Testis (tissue), 5 donors: ENCODE measurements at places on chromosomes 2 and 18. TPM values are rescaled to one million over a fixed set of nuclear protein-coding genes. Genes with fewer than 3 reads are reported as not detected.
A peak's percentile ranks its signal among the peaks of the same experiment; 100 is the strongest.

DNA sequence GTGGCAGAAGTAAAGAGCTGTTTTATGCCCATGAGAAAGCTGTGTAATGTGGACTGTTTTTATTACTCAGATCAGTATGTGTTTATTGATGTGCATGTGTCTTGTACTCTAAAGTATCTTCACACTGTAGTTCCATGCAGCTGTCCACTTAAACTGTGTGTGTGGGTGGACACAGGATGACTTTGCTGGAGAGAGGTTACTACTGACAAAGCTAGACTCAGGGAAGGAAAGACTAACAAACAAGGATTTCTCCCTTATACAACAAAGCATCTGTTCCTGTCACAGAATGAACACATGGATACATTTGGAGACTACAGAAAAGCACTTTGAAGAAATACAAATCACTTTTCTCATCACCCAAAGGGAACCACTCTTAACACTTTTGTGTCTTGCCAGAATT, 10.0 kb downstream of the FHOD3 start:
- no peak overlapping the region for H3K27ac ChIP-seq
- peaks cover 5% of the 10 kb centered on the region for H3K4me1 ChIP-seq
- no peak for DNase-seq
- H3K27me3 ChIP-seq, result no peaks in the 10 kb centered on the region
- H3K36me3 ChIP-seq, result no peaks in the 10 kb centered on the region

GRCh38 chr2:96773922-96774321, 13.2 kb downstream of the CNNM4 start:
- no peak overlapping the region for H3K27ac ChIP-seq
- no peaks in the 10 kb centered on the region for H3K4me1 ChIP-seq
- H3K4me3 ChIP-seq, result no peak overlapping the region
- no peak for DNase-seq

DNA sequence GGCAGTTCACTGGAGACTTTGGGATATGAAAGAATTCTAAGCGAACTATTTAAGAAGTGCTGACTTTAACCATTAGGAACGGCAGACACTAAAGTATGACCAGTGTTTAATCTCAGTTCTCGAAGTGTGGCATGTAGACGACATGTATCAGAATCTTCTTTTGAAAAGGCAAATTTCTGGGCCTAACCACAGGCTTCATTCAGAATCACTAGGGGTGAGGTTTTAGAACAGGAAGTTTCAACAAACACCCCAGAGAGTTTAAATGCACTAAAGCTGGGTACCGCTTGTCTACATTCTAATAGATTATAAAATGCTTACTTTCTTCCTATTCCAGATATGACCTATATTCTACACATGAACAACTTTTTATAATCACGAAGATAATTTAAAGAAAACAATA, 180.3 kb downstream of the ANKRD44 start:
- no peak for DNase-seq
- no peaks in the 10 kb centered on the region for H3K36me3 ChIP-seq
- H3K4me3 ChIP-seq, result no peak overlapping the region
- H3K27ac ChIP-seq, result no peak overlapping the region

GRCh38 chr2:121346407-121346806, 61.4 kb upstream of the TFCP2L1 start:
- H3K4me3 ChIP-seq, result no peak overlapping the region
- H3K27me3 ChIP-seq, result no peaks in the 10 kb centered on the region
- H3K4me1 ChIP-seq, result no peaks in the 10 kb centered on the region
- DNase-seq, result no peak

GRCh38 chr2:106065268-106065982, 128.7 kb downstream of the UXS1 start:
- no peaks in the 10 kb centered on the region for H3K27me3 ChIP-seq
- no peaks in the 10 kb centered on the region for H3K36me3 ChIP-seq
- peak overlapping the region; percentile 15 for H3K27ac ChIP-seq
- no peaks in the 10 kb centered on the region for H3K4me1 ChIP-seq
- peak overlapping the region; percentile 62 for H3K4me3 ChIP-seq
- DNase-seq, result peak; percentile 24

GRCh38 chr2:113826346-113827285, 63.3 kb upstream of the ACTR3 start:
- no peak overlapping the region for H3K4me3 ChIP-seq
- DNase-seq, result no peak
- no peak overlapping the region for H3K27ac ChIP-seq
- H3K4me1 ChIP-seq, result no peaks in the 10 kb centered on the region

DNA sequence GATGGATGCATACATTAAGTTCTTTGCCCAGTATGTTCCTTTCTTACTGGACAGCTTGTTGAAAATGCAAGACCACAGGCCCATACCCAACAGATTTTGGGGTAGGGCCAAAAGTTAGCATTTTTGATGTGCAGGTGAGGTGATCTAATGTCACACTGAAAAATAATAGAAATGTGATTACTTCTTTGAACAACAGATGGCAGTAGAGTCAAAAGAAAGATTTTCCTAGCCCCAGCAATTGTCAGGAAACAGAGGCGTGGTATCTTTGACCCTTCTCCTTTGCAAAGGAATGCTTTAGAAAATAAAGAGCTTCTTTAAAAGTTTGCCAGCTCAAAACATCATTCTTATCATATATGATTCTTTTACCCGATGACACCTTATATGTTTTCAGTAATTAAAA, 343.6 kb upstream of the SYT4 start:
- no peaks in the 10 kb centered on the region for H3K4me1 ChIP-seq
- no peak for DNase-seq
- H3K4me3 ChIP-seq, result no peak overlapping the region
- no peaks in the 10 kb centered on the region for H3K36me3 ChIP-seq
- H3K27ac ChIP-seq, result no peak overlapping the region

DNA sequence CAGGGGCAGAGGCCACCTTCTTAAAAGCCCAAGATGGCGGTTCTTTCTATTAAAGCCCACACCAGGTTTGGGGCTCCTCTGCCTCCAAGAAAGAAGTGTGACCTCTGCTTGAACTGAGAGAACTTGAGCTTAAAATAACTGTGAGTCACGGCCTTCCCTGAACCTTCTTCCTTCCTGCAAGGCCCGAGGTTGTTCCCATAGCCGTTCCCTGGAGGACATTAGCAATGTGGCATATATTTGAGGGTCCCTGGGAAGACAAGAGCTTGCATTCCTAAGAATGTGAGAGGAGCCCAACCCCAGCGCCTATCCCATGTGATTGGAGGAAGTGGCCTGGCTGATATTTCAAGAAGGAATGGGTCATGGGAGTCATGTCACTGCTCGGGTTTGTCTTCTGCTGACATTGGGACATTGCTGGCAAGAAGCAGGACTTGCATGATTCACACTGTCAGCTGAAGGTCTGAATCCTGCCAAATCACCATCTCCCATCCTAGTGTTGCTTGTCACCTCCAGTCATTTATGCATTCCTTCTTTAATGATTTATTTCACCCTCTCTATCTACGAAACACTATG, 168.1 kb downstream of the TRIB2 start:
- H3K4me1 ChIP-seq, result peaks cover 9% of the 10 kb centered on the region
- no peak overlapping the region for H3K4me3 ChIP-seq
- H3K36me3 ChIP-seq, result no peaks in the 10 kb centered on the region

- DNase-seq, result no peak
- no peak overlapping the region for H3K27ac ChIP-seq
- no peaks in the 10 kb centered on the region for H3K4me1 ChIP-seq
- H3K36me3 ChIP-seq, result no peaks in the 10 kb centered on the region
These were observed 32.0 kb downstream of the XDH start for GRCh38 chr2:31382452-31383120.

GRCh38 chr2:215613280-215613679, 177.4 kb upstream of the FN1 start:
- no peaks in the 10 kb centered on the region for H3K36me3 ChIP-seq
- H3K27me3 ChIP-seq, result no peaks in the 10 kb centered on the region
- DNase-seq, result no peak
- no peak overlapping the region for H3K27ac ChIP-seq

- H3K27ac ChIP-seq, result no peak overlapping the region
- DNase-seq, result no peak
- H3K36me3 ChIP-seq, result no peaks in the 10 kb centered on the region
- no peaks in the 10 kb centered on the region for H3K27me3 ChIP-seq
These were observed 243.1 kb upstream of the SETBP1 start for GRCh38 chr18:44437603-44438002.

GRCh38 chr2:109448207-109448606, 165.6 kb downstream of the SEPTIN10 start:
- H3K4me1 ChIP-seq, result no peaks in the 10 kb centered on the region
- DNase-seq, result no peak
- H3K4me3 ChIP-seq, result no peak overlapping the region
- H3K27me3 ChIP-seq, result no peaks in the 10 kb centered on the region
- H3K27ac ChIP-seq, result no peak overlapping the region
- H3K36me3 ChIP-seq, result no peaks in the 10 kb centered on the region

DNA sequence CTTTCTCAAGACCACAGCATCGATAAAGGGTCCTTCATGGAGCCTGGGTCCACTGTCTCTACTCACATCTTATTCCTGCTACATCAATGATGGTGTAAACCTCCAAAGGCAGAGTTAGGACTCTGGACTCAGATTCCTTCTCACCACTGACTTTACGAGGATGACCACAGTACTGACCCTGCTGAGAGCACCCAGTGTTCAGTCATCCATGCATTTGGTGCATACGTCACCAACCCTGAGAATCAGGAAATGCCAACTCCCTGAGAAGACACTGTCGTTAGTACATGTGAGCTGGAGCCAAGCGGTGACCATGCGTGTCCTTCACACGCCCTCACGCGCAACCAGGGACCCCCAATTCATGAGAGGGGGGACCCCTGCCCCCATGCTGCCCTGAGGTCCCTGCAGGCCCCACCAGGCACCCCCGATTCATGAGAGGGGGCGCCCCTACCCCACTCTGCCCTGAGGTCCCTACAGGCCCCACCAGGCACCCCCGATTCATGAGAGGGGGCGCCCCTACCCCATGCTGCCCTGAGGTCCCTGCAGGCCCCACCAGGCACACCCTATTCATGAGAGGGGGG, 178.4 kb upstream of the TPO start:
- H3K27ac ChIP-seq, result no peak overlapping the region
- H3K27me3 ChIP-seq, result no peaks in the 10 kb centered on the region
- no peaks in the 10 kb centered on the region for H3K36me3 ChIP-seq
- DNase-seq, result no peak
- H3K4me1 ChIP-seq, result no peaks in the 10 kb centered on the region

- no peaks in the 10 kb centered on the region for H3K4me1 ChIP-seq
- H3K27me3 ChIP-seq, result no peaks in the 10 kb centered on the region
- H3K4me3 ChIP-seq, result no peak overlapping the region
- H3K36me3 ChIP-seq, result no peaks in the 10 kb centered on the region
- no peak for DNase-seq
These were observed 856.3 kb downstream of the SUCLG1 start for GRCh38 chr2:83602753-83603152.

GRCh38 chr2:204437408-204437807, 107.9 kb upstream of the PARD3B start:
- no peaks in the 10 kb centered on the region for H3K4me1 ChIP-seq
- no peak for DNase-seq
- H3K4me3 ChIP-seq, result no peak overlapping the region
- no peaks in the 10 kb centered on the region for H3K27me3 ChIP-seq
- no peaks in the 10 kb centered on the region for H3K36me3 ChIP-seq

PSME4 gene
- 144 TPM for polyA plus RNA-seq

GTF2A1L gene
- polyA plus RNA-seq, result 99.0 TPM

ANKRD30BL gene
- polyA plus RNA-seq, result 42.3 TPM

DPP4 gene
- 6.3 TPM for polyA plus RNA-seq

POTEC gene
- 10.8 TPM for polyA plus RNA-seq
